G401 (cell line): ENCODE measurements at places on chromosomes 5 and 9. TPM values are rescaled to one million over a fixed set of nuclear protein-coding genes. Genes with fewer than 3 reads are reported as not detected.

DNA sequence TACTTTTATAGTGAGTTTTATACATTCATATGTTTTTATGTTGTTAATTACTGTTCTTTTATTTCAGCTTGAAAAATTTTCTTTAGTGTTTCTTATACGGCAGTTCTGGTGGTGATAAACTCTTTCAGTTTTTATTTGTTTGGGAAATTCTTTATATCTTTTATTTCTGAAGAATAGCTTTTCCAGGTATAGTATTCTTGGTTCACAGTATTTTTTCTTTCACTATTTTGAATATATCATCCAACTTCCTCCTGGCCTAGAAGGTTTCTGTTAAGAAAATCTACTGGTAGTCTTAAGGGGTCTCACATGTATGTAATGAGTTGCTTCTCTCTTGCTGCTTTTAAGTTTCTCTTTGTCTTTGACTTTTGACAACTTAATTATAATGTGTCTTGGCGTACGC, 79.4 kb downstream of the NXNL2 start:
- no peak for DNase-seq

DNA sequence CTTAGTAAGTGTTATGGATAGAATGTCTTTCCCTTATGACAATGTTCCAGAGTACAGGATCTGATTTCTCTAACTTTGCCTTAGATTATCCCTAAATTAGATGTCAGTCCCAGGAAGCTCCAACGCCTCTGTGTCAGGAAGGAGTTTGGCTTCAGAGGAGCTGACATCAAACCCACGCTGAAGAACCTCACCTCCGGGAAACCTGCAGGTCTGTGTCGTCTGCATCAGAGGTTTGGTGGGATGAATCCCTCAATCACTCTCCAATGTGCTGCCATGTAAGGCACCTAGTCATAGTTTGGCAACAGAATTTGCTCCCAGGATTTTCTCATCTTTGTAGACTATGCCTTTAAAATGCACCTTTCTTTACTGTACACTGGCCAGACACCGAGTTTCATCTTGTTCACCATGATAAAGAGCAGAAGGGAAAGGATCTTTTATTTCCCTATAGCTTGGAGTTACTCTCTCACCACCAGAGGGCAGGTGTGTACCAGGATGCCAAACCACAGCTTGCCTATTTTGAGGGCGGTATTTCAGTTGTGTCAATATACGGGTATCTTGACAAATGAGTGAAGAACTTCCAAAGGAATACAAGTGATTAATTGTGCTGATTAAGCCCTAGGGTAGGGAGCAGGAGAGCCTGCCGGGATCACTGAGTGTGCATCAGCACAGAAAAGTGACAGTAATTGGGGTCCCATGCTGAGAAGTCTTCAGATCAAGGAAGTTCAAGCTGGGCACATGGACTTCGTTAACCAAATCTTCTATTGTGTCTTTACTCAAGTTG, 23.4 kb downstream of the MINAR2 start:
- DNase-seq: peak; percentile 33

DNA sequence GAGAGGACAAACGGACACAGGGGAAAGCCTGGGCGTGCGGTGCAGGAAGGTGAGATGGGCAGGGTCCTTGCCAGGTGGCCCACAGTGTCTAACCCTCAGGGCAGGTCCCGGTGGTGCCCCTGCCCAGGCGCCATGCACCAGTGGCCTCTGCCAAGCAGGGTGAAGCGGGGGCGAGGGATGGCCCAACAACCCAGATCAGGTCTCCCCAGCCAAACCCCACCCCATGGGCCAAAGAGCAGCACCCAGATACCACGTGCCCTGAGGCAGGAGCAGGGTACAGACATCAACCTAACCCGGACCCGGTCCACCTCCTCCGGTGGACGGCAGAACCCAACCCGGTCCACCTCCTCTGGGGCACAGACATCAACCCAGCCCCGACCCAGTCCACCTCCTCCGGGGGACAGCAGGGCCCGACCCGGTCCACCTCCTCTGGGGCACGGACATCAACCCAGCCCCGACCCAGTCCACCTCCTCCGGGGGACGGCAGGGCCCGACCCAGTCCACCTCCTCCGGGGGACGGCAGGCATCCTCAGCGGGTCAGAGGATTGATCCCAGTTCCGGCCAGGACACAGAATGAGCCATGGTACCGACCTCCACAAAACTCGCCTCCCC, 12.8 kb downstream of the SLC12A7 start:
- no peak for DNase-seq

DNA sequence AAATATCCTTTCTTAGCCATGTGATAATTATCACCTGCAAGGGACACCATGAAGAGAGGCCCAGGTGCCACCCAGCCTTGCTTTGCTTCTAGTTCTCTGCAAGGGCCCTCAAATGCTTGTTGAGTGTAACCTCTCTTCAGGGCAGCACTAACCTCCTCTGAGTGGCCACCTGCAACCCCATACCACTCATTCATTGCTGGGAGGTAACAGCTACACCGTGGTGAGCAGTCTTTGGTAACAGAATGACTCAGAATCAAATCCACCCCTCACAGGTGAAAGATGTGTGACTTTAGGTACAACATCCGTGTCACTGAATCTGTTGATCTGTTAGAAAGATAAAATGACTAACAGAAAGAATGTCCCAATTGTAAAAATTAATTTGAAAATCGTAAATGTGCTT, 365.1 kb upstream of the TRPC7 start:
- no peak for DNase-seq

DNA sequence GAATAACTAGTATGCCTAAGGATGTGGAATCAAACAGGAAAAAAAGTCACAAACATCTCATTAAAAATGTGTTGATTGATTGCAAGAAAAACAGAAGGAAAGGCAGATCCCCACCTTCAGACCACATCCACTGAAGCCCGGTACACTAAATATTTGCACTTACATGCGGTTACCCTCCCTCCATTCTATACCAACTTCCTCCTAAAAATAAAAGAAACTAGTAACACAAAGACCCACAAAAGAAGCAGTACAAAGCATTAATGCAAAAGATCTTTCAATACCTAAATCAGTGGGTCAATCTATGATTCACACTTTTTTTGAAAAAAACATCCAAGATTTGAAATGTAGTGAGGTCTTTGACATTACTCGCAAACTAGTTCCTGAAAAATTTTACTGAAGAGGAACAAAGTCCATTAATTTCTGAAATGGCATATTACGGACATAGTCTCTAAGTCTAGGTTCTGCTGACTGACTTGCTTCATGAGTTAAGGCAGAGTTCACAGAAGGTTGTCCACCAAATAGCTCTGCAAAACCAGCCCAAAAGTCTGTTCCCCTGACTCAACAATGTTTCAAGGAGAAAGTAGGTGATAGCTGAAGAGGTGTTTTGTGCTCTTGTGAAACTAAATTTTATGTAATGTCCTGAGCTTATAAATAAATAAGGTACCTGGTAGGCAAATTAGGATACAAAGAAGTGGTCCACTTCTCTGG, 100.7 kb downstream of the PAM start:
- DNase-seq: no peak

- no peak for DNase-seq
These were observed 27.2 kb upstream of the LAMC3 start for GRCh38 chr9:130981756-130982137.

RANBP17 gene
- 5.5 and 20.9 TPM in 2 replicates for total RNA-seq

DNA sequence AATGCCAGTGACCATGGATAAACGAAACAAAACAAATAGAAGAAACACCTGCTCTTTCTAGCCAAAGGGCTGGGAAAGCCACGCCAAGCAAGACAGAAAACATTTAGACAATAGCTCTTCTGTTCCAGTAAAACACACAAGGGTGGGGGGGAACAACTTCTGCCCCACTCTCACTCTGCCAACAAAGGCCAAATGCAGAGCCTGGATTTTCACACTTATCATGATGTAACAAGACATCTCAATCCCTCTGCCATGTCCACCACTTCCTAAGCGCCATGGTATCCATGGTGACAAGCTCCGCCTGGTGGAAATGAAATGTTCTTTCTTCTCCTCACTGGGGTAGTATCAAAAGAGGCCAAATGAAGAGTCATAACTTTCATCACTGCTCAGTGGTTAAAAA, 60.6 kb downstream of the DRD1 start:
- DNase-seq: no peak

- no peak for DNase-seq
These were observed 16.8 kb downstream of the AFAP1L1 start for GRCh38 chr5:149288436-149288835.

- no peak for DNase-seq
These were observed 86.7 kb upstream of the FER start for GRCh38 chr5:108661024-108661423.

DNA sequence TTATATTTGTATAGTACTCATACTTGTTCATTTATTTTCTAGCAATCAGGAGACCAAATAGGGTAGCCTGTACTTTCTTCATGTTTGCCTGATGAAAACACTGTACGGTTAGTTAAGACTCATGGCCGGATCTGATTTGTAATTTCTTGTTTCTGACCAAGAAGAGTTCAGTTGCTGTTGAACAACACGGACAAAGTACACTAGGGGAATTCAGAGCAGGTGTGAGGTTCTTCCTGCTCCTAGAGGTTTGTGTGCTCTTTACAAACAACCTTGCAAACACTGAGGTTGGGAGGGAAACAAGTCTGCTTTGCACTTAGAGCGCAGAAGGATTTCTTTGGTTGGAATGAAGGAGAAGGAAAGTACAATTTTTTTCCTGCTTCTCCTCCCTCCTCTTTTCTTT, 69.7 kb downstream of the TRIO start:
- DNase-seq: no peak

DNA sequence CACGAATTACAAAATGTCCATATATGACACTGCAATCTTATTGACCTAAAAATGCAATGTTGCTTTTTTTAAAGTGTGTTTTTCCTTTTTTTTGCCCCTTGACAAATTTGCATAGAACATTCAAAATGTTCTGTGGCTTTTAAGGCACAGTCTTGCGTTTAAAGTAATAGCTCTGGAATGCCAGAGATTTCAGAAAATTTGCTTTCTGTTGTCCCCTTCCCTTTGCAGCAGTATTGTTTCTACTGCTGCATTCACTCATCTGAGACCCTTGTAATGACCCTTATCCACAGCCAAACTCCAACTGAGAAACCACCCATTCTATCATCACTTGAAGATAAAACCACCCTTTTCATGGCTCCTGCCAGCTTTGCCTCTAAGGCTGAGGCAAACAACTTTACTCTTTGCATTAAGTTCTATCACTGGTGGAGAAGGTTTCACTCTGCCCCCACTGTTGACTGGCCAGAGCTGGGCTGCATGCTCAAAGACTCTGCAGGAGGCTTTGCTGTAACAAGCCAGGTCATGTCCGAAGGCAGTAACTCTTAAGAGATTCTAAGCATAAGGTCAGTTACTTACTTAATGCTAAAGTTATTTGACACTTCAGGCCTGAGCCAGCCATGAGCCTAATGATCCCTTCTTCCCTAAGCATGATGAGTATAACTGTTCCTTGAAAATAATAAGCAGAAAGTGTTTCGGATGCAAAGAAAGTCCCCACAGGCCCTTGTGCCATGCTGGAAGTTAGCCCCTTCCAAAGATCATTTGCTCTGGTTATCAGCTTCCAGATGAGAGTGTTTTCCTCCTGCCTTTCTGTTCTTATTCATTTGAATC, 101.9 kb downstream of the CD180 start:
- no peak for DNase-seq

GMCL2 gene
- 0.03 TPM in 1 of 2 replicates, not detected in the other for total RNA-seq

DNA sequence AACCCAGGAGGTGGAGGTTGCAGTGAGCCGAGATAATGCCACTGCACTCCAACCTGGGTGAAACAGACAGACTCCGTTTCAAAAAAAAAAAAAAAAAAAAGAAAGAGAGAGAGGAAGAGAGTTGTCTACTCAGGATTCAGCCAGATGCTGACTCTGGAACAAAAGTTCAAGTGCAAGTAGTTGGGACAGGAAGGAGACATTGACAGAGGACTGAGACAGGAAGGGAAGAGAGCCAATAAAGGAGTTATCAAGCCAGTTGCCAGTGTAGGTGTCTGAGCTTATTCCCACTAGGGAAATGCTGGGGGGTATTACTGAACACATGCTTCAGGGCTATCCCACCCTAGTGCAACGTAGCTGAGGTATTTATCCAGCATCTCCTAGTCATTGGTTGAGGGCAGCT, 147.7 kb upstream of the SLC1A3 start:
- DNase-seq: no peak

KLHL9 gene
- 5.0 and 6.7 TPM in 2 replicates for total RNA-seq

GLRX gene
- not detected in 2 replicates for total RNA-seq

GRCh38 chr9:134652291-134653225, 11.0 kb downstream of the COL5A1 start:
- no peak for DNase-seq

DNA sequence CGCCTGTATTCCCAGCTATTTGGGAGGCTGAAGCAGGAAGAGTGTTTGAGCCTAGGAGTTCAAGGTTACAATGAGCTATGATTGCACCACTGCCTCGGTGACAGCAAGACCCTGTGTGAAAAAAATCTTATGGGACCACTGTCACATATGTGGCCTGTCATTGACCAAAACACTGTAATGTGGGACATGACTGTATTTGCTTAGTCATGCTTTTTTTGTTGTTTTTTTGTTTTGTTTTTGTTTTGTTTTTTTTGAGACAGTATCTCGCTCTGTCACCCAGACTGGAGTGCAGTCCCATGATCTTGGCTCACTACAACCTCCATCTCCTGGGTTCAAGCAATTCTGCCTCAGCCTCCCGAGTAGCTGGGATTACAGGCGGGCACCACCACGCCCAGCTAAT, 13.5 kb downstream of the POLR1E start:
- no peak for DNase-seq

DENND1A gene
- total RNA-seq: 22.2 and 45.3 TPM in 2 replicates

FAM153A gene
- not detected in 2 replicates for total RNA-seq

- no peak for DNase-seq
These were observed 2.1 kb downstream of the SLC12A7 start for GRCh38 chr5:1109542-1110306.

DNA sequence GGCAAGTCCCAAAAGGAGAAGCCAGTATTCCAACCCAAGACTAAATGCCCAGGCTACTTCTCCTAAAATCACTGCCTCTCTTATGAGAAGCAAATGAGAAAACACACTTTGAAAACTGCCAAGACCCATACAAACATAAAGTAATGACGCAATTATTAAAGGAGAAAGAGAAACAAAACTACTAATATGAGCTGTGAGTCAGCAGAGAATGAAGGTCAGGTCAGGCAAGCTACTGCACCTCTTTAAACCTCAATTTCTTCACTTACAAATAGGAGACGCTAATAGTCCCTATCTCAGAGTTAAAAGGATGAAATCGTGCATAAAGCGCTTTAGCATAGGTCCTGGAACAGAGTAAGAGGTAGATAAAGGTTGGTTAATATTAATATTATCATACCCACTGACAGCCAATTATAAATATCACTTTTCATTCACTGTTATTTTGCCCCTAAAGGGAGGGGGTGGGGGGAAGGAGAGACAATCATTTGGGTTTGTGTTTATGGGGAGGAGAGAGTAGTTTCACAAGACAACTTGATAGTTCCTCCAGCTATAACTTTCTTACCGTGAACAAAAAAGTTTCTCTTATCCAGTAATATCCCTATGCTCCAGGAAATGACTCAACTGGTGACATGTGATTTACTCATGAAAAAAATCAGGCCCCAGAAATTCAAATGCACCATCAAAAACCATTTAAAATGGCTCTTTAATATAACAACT, 3.6 kb downstream of the PSMB7 start:
- DNase-seq: no peak

DNA sequence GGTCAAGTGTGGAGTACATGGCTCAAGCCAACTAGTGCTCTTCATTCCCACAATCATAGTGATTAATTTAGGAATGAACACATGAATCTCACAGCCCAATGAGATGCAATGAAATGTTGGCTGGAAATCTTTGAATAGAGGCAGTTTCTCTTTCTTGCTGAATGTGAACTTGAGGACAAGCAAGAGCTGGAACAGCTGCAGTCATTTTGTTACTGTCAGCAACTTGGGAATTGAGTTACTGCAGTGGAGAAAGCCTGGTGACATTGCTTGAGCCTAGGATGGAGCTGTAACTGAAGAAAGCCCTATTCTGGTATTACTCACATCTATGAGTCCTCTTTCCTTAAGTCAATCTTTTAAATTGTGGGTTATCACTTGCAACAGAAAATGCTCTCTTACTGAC, 62.3 kb downstream of the YIPF5 start:
- no peak for DNase-seq
